Panc1 (cell line): ENCODE measurements at places on chromosomes 11 and 22.
A peak's percentile ranks its signal among the peaks of the same experiment; 100 is the strongest.

GRCh38 chr11:69213316-69213715 lies 57.6 kb downstream of the SMIM38 start:
- no peak for DNase-seq

DNA sequence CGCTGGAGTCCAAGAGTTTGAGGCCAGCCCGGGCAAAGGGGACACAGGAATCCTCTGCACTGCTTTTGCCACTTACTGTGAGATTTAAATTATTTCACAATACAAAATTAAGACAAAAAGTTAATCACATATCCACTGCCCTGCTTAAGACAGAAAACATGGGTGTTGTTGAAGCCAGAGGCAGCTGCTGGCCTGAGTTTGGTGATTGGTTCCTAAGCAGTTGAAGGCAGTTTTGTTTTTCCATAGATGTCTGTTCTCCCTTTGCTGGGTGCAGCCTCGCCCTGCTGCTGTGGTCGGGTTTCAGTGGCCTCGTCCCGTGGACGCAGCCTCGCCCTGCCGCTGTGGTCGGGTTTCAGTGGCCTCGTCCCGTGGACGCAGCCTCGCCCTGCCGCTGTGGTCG lies 70.2 kb upstream of the PPP6R3 start:
- DNase-seq, result no peak

- peak; percentile 57 for DNase-seq
Observed at GRCh38 chr11:17730608-17731462, 3.7 kb upstream of the KCNC1 start.

- DNase-seq, result no peak
Observed at GRCh38 chr11:132177106-132177505, 806.7 kb downstream of the NTM start.

- no peak for DNase-seq
Observed at GRCh38 chr11:109521571-109522086, 99.6 kb downstream of the C11orf87 start.

DNA sequence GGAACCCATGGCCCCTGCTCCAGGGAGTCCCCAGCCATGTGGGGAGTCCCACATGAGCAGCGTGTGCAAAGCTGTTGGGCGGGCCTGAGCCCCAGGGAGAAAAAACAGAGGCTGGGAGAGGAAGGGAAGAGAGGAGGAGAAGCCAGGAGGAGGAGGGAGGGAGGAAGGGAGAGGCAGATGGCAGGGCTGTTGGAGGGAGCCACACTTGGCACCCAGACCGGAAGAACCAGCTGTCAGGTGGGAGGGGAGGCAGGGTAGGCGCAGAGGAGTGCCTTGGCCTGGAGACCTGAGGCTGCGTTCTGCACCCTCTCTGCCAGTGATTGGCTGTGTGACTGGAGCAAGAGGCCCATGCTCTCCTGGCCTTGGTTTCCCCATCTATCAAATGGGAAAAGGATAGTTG lies 6.7 kb downstream of the SYNGR1 start:
- no peak for DNase-seq

DNA sequence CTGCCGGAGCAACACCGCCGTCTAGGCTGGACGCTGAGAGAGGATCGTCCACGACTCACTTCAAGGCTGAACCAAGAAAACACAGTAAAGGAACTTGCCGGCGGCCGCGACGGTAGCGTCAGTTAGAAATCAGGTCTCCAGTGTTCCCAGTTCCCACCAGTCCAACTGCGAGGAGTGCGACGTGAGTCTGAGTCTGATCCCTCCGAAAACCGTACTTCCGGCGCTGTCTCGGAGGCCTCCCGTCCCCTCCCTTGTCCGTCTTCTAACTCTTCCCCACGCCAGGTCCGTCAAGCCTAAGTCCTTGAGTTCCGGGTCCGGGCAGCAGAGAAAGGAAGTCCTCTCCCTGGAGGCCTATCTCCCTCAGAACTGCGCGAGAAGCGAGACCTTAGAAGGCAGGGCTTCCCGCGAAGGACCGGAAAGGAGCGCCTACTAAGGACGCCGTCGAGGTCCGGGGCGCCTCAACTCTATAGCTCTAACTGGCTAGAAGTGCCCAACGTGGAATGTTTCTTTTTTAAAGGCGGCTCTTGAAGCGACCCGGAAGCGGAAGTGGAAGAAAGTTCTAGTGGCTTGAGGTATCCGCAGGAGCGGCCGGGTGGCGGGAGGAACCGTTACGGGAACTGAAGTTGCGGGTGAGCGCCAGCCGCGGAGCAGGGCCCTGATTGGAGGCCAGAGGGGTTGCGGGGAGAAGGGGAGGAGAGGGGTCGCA lies at the start of the genes BANF1 and EIF1AD:
BANF1 (plus strand) TSS at position 562 of the 706 bp plus-strand sequence. CDS start 748 bp downstream, outside the sequence.
EIF1AD (minus strand) TSS at position 216 of the 706 bp plus-strand sequence. CDS start 1,768 bp downstream, outside the sequence.
- DNase-seq, result peak; percentile 96
